ENCODE measurements at places on chromosomes 1 and 21. TPM values are rescaled to one million over a fixed set of nuclear protein-coding genes. Genes with fewer than 3 reads are reported as not detected.

GRCh38 chr1:100736746-100737145 lies 17.2 kb downstream of the VCAM1 start:
- H3K27me3 ChIP-seq: no peaks in the 10 kb centered on the region
- no peaks in the 10 kb centered on the region for H3K36me3 ChIP-seq
- H3K4me1 ChIP-seq: peaks cover 8% of the 10 kb centered on the region
- no peak overlapping the region for H3K4me3 ChIP-seq
- peak; percentile 55 for DNase-seq
- H3K27ac ChIP-seq: no peak overlapping the region

- H3K27me3 ChIP-seq: peaks cover 10% of the 10 kb centered on the region
- no peak for DNase-seq
Observed at GRCh38 chr1:15201849-15202551, 45.0 kb upstream of the FHAD1 start.

DNA sequence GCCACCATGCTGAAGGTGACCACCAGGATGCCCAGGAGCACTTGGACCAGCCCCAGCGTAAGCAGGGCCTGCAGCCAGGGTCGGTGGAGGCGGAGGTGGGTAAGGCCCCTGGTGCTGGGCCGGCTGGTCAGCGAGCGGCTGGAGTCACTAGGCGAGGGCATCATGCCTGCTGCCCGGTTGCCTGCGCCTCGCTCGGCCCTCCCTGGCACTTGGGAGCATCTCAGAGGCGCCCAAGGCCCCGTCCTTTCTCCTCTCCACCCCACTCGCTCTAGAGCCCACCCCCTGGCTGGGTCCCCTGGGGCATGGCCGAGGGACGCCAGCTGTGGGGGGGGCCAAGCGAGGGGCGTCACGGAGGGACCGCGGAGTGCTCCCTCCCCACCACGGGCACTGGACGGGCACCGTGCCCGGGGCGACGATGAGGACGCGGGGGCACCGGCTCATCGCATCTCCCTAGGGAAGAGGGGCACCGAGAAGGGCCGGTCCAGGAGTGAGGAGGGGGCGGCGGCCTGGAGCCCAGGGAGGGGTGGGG lies 505 bp downstream of the ENTREP3 start:
- peak overlapping the region; percentile 83 for H3K27ac ChIP-seq
- H3K4me3 ChIP-seq: peak overlapping the region; percentile 79
- no peak for DNase-seq
- H3K4me1 ChIP-seq: peaks cover 28% of the 10 kb centered on the region

DNA sequence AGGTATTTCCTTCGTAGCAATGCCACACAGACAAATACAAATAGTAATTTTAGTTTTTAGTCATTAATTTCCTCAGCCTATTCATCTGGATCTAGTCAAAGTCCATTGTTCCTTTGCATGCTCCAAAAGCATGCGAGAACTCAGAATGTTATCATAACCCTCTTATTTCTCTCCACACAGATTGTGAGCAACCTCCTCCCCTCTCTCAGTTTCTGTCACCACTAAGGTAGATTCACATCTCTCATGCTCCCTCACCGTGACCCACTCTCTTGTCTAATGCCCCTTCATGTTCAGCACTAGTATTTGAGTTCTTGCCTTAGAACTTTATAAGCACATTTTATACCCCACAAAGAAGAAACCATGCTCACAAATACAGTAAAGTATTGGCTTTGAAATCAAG lies 582.4 kb downstream of the PLA2G4A start:
- H3K4me1 ChIP-seq: peaks cover 15% of the 10 kb centered on the region
- DNase-seq: no peak
- H3K36me3 ChIP-seq: no peaks in the 10 kb centered on the region
- no peak overlapping the region for H3K4me3 ChIP-seq
- no peaks in the 10 kb centered on the region for H3K27me3 ChIP-seq

- no peaks in the 10 kb centered on the region for H3K36me3 ChIP-seq
- no peak for DNase-seq
- H3K4me3 ChIP-seq: no peak overlapping the region
- peaks cover 9% of the 10 kb centered on the region for H3K4me1 ChIP-seq
- no peaks in the 10 kb centered on the region for H3K27me3 ChIP-seq
Observed at GRCh38 chr1:50974618-50974935, 4.5 kb downstream of the CDKN2C start.

DNA sequence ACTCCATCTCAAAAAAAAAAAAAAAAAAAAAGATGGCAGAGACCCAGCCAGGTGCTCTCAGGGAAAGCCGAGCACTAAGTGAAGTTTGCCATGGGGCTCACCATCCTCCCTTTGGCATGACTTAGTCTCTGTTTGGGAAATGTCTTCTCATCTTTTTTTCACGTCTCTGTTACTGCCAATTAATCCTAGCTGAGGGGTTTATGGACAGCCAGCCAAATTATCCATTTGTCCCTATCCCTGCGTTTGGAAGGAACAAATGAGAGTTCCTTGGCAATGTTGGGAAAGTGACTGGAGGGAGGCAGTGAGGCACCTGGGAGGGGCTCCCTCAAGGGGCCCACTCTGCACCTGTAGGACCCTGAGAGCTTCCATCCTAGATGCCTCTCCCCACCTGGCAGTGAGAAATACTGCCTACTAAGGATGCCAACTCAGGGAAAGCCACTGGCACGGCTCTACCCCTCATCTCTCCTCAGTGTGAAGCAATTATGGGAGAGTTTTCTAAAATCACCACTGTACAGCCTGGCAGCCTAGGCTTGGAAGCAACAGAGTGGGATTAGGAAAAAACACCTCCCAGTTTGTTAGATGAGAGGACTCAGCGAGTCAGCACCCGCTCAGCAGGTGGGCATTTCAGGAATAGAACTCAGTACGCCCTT lies 19.8 kb upstream of the SLC2A7 start:
- H3K4me3 ChIP-seq: no peak overlapping the region
- peaks cover 16% of the 10 kb centered on the region for H3K27me3 ChIP-seq
- no peaks in the 10 kb centered on the region for H3K4me1 ChIP-seq
- no peaks in the 10 kb centered on the region for H3K36me3 ChIP-seq
- no peak overlapping the region for H3K27ac ChIP-seq
- no peak for DNase-seq

TNFRSF9 gene
- total RNA-seq: 3.4 TPM

GRCh38 chr1:213201380-213202155 lies 150.5 kb downstream of the RPS6KC1 start:
- H3K27me3 ChIP-seq: no peaks in the 10 kb centered on the region
- peaks cover 7% of the 10 kb centered on the region for H3K36me3 ChIP-seq
- DNase-seq: no peak
- H3K4me1 ChIP-seq: no peaks in the 10 kb centered on the region
- no peak overlapping the region for H3K27ac ChIP-seq
- H3K4me3 ChIP-seq: no peak overlapping the region

GRCh38 chr1:43387976-43388599 lies 1.5 kb downstream of the MED8 start:
- peaks cover 17% of the 10 kb centered on the region for H3K4me1 ChIP-seq
- H3K4me3 ChIP-seq: peak overlapping the region; percentile 95
- H3K27me3 ChIP-seq: no peaks in the 10 kb centered on the region
- H3K36me3 ChIP-seq: peaks cover 48% of the 10 kb centered on the region
- H3K27ac ChIP-seq: no peak overlapping the region

DNA sequence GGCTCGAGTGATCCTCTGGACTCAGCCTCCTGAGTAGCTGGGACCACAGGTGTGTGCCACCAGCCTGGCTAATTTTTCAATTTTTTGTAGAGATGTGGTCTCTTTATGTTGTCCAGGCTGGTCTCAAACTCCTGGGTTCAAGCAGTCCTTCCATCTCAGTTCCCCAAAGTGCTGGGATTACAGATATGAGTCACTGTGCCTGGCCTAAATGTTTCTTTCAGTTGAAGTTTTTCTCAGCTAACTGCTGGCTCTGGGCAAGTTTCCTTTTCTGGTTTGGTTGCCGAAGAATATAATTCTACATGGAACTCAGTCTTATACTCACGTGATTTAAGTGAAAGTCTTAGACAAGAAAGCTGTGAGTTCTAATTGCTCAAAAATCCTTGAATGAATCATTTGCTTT lies 57.0 kb downstream of the SASS6 start:
- H3K36me3 ChIP-seq: peaks cover 37% of the 10 kb centered on the region
- no peak overlapping the region for H3K27ac ChIP-seq
- no peak for DNase-seq

- no peak for DNase-seq
- H3K36me3 ChIP-seq: no peaks in the 10 kb centered on the region
- H3K27ac ChIP-seq: no peak overlapping the region
- no peak overlapping the region for H3K4me3 ChIP-seq
- no peaks in the 10 kb centered on the region for H3K27me3 ChIP-seq
Observed at GRCh38 chr1:41499591-41499990, 15.1 kb upstream of the EDN2 start.

DNA sequence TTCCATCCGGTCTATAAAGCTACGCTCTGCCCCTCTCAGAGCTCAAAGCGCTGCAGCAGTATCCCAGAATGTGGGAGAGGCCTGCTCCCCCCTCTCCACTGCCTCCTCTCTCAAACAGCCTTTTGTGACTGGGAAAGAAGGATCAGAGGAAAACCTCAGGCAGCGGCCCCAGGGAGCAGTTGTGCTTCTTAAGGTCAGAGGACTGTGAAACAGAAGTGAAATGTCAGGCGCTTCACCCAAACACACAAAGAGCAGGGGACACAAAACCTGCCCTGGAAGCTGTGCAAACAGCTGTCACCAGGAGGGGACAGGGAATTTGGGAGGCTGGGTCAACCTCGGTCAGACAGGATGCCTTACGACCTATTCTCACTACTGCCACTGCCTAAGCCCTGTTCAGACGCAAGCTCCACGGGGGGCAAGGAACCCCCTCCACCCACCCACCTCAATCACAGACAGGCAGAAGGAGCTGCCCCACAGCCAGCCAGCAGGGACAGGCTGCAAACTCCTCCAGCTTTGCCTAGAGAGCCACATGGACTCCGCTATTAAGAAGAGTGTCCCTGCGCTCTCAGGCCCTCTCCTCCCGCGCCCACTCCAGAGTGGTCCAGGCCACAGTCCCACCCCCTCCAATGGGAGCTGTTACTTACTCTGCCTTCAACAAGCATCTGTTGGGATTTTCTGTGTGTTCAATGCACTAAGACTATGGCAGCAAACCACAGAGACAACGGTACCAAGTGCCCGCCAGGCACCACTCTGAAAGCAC lies 14.6 kb downstream of the SSBP3 start:
- no peak for DNase-seq
- no peak overlapping the region for H3K27ac ChIP-seq
- H3K36me3 ChIP-seq: peaks cover 11% of the 10 kb centered on the region
- H3K4me1 ChIP-seq: no peaks in the 10 kb centered on the region
- no peak overlapping the region for H3K4me3 ChIP-seq

- H3K4me1 ChIP-seq: peaks cover 6% of the 10 kb centered on the region
- H3K27ac ChIP-seq: no peak overlapping the region
- H3K36me3 ChIP-seq: no peaks in the 10 kb centered on the region
- peaks cover 46% of the 10 kb centered on the region for H3K27me3 ChIP-seq
Observed at GRCh38 chr1:166884040-166884642, 8.1 kb upstream of the TADA1 start.

ANKRD65 gene
- total RNA-seq: not detected

DNA sequence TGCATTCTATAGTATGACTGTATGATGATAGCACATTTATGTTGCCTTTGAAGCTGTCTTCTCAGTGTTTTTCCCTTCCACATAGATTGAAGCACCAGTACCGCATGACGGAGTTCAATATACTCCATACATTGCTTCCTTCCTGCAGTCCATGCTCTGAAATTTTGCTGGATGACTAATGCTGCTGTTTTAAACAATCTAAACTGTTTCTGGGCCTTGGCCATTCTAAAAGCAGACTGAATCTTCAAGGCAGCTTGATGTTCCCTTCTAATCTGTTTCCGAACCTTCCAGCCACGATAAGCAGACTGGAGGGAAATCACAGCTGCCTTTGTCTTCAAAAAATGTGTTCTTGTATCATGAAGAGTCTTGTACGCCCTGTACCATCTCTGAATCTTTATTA lies 36.2 kb upstream of the F13B start:
- no peak overlapping the region for H3K4me3 ChIP-seq
- no peaks in the 10 kb centered on the region for H3K27me3 ChIP-seq
- H3K27ac ChIP-seq: no peak overlapping the region
- no peaks in the 10 kb centered on the region for H3K4me1 ChIP-seq

DCST2 gene
- total RNA-seq: 0.34 TPM

GRCh38 chr1:159889202-159889601 lies 10.8 kb downstream of the CFAP45 start:
- no peaks in the 10 kb centered on the region for H3K27me3 ChIP-seq
- peak overlapping the region; percentile 68 for H3K27ac ChIP-seq
- no peaks in the 10 kb centered on the region for H3K36me3 ChIP-seq
- no peak overlapping the region for H3K4me3 ChIP-seq
- H3K4me1 ChIP-seq: peaks cover 19% of the 10 kb centered on the region

ADORA1 gene
- total RNA-seq: 5.7 TPM

DNA sequence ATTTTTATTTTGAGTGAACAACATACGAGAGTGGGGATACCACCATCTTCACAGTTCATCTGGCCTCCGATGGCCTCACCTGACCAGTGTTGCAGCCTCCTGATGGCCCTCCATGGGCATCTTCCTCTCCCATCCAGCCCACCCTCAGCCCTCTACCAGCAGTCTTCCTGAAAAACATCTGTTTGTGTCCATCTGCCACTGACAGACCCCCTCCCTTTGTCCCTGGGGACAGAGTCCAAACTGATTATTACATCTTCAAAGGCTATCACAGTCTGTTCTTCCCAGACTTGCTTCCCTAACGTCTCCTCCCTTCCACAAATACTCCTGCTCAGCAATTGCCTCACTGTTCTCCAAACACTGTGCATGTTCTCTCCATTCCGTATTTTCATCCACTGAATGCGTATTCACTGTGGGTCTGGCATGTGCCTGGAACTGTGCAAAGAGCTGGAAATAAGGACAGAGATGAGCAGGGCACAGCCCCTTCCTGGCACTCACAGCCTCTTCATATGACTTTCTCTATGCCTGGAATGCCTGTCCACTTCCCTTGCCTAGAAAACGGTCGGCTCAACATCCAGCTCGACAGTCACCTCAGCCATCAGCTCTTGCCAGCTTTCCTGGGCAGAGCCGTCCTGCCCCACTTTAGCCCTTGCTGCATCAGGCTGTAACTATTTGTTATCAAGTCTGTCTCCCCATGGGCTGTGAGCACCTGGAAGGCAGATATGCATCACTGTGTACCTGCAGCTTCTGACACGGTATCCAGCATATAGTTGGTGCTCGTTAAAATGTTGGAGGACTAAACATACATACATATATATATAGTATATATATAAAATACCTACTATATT lies 8.3 kb upstream of the ATF3 start:
- H3K4me3 ChIP-seq: no peak overlapping the region
- H3K27me3 ChIP-seq: peaks cover 38% of the 10 kb centered on the region
- H3K36me3 ChIP-seq: no peaks in the 10 kb centered on the region
- no peak for DNase-seq
- H3K4me1 ChIP-seq: peaks cover 14% of the 10 kb centered on the region

DNA sequence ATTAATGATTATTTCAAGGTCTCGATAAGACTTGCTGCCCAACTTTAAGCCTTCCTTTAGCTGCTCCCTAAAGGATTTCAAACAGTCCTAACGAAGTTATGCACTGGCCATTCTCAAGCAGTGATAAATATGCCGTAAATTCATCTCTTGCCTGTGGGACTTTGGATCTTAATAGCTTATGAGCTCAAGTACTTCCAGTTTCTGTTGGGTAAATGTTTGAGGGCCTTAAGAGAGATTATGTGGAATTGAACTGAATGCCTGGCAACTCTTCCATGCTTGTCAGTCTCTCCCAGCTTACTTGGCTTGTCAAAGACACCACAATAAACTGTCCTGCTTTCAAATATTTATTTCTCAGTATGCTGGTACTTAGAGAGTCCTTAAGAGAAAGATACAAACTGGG lies 3.5 kb upstream of the OR10J4 start:
- no peak for DNase-seq
- no peaks in the 10 kb centered on the region for H3K36me3 ChIP-seq
- H3K27me3 ChIP-seq: no peaks in the 10 kb centered on the region
- H3K4me1 ChIP-seq: peaks cover 12% of the 10 kb centered on the region
- H3K27ac ChIP-seq: peak overlapping the region; percentile 47
- H3K4me3 ChIP-seq: no peak overlapping the region

- no peaks in the 10 kb centered on the region for H3K27me3 ChIP-seq
- DNase-seq: peak; percentile 14
- H3K4me1 ChIP-seq: peaks cover 11% of the 10 kb centered on the region
- H3K4me3 ChIP-seq: no peak overlapping the region
Observed at GRCh38 chr1:119286587-119287181, 81.9 kb upstream of the HAO2 start.
